ENCODE measurements at places on chromosomes 1 and 21.

GRCh38 chr1:225866061-225866837 lies 15.9 kb downstream of the TMEM63A start:
- DNase-seq: no peak

DNA sequence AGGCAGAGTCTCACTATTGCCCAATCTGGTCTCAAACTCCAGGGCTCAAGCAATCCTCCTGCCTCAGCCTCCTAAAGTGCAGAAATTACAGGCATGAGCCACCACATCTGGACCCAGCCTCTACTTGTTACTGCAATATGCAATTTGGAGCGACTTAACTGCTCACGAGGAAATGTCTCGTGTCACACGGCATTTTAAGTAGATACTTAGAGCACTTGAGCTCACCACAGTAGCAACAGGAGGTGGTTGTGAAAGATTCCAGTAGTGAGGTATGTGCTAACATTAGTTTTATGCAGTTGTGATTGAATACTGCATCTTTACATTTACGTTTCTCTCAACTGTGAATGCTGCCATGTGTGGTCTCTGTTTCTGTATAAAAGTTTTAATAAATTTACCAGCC lies 5.8 kb upstream of the NDUFV3 start:
- no peak for DNase-seq

DNA sequence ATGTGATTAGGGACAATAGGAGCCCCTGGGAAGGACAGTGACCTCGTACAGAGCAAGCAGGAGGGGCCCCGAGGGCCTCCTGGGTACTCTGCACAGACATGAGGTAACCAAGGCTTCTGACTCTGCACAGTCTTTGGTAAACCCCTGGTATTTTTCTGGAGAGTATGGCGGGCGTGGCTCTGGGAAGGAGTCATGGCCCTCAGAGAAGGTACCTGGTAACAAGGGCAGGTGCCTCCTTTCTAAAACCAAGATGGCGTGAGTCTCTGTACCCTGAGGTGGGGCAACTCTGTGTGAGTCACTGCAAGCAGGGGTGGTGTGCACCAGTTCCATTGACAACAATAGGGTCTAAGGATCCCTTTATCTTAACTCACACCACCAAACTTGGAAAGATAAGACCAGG lies 39.9 kb upstream of the SLC19A1 start:
- no peak for DNase-seq

- DNase-seq: no peak
Measured at GRCh38 chr1:10324627-10325026, 74.2 kb upstream of the PGD start.

- DNase-seq: no peak
Measured at GRCh38 chr1:160567858-160568682, 11.2 kb downstream of the CD84 start.

GRCh38 chr1:210446479-210446878 lies 117.8 kb downstream of the HHAT start:
- DNase-seq: no peak

GRCh38 chr1:18883079-18883478 lies 19.3 kb downstream of the ALDH4A1 start:
- DNase-seq: no peak

GRCh38 chr1:80629304-80629837 lies 1171.4 kb upstream of the ADGRL2 start:
- DNase-seq: no peak

DNA sequence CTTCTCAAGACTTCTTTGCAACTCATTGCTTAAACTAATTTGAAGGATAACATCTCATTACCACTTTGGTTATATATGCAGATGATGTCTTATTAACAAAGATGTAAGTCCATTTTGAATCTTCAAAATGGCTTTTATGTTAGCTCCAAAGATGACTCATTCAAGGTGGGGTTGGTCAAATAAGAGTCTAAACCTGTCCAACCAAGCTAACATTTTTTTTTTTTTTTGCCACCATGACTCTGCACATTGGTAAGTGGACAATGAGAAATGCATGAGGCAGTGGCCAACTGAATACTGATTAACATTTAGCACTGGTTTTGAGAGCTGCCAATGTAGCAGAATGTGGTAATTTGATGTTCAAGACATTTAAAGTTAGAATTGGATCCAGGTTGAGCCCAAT lies 278 bp upstream of the KRTAP27-1 start:
- DNase-seq: no peak

GRCh38 chr1:46437723-46438122 lies 43.6 kb downstream of the FAAH start:
- DNase-seq: no peak

GRCh38 chr1:14952626-14953314 lies 200.8 kb upstream of the TMEM51 start:
- no peak for DNase-seq

DNA sequence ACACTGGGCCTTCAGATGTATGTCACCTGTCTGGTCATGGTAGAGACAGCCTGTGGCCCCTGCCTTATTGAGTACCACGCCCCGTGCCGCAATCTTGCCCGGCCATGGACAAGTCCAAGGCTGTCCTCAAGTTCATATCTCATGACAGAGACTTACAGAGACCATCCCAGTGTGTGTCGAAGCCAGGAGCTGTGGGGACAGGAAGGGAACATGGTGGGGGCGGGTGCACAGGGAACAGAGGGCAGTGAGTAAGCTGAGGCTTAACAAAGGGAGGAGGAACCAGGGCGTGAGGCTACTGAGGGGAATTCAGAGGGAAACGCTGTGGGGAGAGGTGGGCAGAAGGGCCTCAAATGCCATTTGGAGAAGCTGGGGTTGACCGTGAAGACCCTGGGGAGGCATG lies 75.8 kb downstream of the ALPL start:
- no peak for DNase-seq

GRCh38 chr21:39209334-39209688 lies 26.1 kb upstream of the PSMG1 start:
- no peak for DNase-seq

- DNase-seq: no peak
Measured at GRCh38 chr1:62092110-62092509, 102.5 kb upstream of the L1TD1 start.

DNA sequence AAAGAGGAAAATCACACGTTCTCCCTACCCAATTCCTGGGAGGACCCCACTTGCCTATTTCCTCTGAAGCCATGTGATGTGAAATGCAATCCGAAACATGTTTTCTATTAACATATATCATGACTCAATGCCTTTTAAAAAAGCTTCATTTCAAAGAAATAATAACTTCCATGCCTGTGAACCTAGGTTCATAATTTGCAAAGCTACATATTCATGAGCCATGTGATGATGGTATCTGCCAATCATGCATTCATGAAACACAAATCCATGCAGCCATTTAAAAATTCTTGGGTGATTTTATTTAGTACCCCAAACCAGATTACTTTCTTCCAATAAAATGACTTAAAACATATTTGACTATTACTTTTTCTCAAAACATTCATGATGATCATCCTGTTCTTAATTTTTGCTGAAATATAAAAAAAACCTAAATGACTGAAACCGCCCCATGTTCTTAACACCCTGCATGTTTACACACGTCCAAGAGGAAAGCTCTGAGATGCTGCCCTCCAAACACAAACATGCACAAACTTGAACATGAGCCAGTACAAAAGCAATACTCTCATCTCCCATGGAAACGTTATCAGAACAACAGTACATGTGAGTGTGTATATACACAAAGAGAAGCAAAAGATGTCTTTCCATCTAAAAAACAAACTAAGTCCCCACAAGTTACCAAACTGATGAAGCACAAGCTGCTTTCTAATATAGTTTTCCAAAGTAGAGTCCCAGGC lies 140.1 kb downstream of the TGFBR3 start:
- DNase-seq: no peak

DNA sequence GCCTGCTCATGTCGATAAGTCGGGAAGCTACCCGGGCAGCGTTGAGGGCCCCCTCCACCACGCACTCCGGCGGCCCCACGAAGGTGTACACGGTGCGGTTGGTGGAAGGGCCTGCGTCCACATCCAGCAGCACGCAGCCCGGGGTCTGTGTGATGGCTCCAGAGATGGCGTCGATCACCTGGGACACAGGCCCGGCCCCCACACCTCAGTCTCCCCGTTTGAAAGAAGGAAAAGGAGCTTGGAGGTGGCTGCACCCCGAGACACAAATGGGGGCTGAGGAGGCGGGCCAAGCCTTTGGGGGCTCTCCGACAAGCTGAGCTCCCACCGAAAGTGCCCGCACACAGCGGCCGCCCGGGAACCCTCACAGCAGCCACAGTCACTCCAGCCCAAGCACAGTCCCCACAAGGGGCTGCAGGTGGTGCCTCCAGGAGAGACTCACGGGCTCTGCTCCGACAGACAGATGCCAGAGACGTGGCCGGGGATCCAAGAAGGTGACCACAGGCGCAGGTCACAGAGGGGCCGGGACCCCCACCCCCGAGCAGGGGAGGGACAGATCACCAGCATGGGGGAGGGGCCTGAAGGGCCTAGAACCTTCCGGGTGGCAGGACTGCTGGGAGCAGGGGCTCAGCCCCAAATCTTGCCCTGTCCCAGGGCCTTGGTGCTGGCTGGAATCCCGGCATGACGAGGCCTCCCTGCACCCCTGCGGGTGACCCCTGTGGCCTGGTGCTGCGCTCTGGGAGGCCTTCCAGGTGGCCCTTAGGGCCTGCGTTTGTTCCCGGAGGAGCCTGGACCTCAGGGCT lies 1.0 kb downstream of the FTCD start:
- no peak for DNase-seq

DNA sequence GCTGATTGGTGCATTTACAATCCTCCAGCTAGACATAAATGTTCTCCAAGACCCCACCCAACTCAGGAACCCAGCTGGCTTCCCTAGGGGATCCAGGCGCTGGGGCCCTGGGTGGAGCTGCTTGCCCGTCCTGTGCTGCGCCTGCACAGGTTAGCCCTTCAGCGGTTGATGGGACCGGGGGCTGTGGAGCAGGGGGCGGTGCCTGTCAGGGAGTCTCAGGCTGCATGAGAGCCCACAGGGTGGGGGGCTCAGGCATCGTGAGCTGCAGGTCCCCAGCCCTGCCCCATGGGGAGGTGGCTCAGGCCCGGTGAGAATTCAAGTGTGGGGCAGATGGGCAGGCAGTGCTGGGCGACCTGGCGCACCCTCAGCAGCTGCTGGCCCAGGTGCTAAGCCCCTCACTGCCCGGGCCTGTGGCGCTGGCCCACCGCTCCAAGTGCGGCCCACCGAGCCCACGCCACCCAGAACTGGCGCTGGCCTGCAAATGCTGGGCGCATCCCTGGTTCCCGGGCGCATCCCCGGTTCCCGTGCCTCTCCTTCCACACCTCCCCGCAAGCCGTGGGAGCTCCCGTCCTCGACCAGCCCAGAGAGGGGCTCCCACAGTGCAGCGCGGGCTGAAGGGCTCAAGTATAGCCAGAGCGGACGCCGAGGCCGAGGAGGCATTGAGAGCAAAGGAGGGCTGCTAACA lies 23.1 kb upstream of the CLCA4 start:
- DNase-seq: no peak

GRCh38 chr21:28068455-28069358 lies 924.0 kb downstream of the LTN1 start:
- no peak for DNase-seq

GRCh38 chr21:45460011-45460565 lies 55.1 kb downstream of the COL18A1 start:
- no peak for DNase-seq

GRCh38 chr1:208164609-208165008 lies 79.6 kb downstream of the PLXNA2 start:
- DNase-seq: no peak

DNA sequence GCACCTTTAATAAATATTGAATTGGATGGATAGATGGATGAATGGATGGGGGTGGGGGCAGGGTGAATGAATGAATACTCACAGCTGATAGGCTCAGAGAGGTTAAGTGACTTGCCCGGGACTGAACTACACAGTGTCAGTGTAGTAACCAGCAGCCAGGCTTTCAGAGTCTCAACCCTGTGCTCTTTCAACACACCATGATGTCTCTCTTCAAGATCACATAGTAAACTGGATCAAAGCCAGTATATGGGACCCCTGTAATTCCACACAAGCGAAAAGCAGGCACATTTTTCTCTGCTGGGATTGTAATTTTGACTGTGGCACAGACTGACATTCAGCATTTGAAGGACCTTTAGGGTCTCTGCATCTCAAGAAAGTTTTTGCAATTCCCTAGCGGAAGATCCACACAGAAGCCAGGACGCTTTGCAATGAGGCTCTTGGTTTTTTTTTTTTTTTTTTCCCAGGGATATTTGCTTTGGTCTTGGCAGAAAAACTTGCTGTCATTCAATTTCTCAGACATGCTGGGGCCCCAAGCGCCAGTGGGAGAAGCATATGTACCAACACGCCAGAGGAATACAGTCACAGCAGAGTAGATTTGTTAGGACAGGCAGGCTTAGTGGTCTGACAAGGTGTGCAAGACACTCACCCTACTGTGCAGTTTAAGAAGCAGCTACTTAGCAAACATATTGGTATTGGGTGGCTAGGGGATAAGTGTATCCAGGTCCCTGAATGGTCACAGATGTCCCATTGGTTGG lies 213.1 kb upstream of the CAMK1G start:
- no peak for DNase-seq

- no peak for DNase-seq
Measured at GRCh38 chr1:38730511-38731397, 128.8 kb downstream of the RRAGC start.

- DNase-seq: no peak
Measured at GRCh38 chr1:58704616-58705021, 4.8 kb upstream of the MYSM1 start.

DNA sequence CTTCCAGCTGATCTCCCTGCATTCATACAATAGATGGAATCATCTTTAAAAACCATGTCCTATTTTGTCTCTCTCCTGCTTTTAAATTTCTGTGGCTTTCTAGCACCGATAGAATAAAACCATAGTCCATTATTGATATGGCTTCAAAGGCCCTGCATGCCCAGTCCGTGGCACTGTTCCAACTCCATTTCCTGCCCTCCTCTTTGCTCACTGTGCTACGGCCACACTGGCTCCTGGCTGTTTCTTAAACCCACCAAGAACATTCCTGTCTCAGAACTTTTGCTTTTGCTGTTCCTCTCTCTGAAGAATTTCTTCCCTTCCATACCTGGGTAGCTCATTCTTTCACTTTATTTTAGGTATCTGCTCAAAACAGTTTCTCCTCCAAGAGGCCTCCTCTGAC lies 7.2 kb downstream of the SLAMF1 start:
- no peak for DNase-seq

DNA sequence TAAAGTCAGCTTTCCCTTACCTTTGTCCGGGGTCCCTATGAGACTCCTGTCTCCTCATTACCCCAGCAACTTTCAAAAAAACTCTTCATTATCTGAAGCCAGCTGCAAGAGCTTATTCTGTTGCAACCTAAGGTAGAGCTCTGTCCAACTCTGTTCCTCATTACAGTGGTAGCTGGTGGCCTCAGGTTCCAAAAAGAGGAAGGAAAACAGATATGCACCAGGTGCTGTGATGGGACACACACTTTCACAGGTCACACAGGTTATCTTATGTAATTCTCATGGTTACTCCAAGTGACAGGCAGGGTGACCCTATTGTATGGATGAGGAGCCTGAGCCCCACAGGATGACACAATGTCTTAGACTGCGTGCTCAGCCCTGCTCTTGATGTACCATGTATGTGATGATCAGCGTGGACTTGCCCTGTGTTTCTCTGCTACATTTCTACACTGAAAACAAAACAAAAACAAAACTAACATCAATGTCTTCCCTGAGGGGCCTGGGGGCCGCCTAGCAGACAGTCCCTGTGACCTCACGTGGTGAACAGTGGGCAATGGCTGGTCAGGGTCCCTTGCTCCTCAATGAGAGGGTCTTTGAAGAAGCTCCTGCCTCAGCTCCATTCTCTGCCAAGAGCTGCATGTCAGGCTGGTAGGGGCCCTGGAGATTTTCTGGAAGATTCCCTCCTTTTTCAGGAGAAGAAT lies 9.7 kb upstream of the TENT5C start:
- no peak for DNase-seq
